ENCODE measurements at places on chromosomes 2 and 18.

- DNase-seq, result no peak
Observed at GRCh38 chr18:28858248-28858647, 681.3 kb upstream of the CDH2 start.

GRCh38 chr2:210562091-210562490, 5.7 kb downstream of the CPS1 start:
- no peak for DNase-seq

- DNase-seq, result no peak
Observed at GRCh38 chr18:56580026-56580425, 58.4 kb downstream of the TXNL1 start.

- DNase-seq, result peak; percentile 52
Observed at GRCh38 chr2:95023222-95023597, 2.3 kb upstream of the MAL start.

DNA sequence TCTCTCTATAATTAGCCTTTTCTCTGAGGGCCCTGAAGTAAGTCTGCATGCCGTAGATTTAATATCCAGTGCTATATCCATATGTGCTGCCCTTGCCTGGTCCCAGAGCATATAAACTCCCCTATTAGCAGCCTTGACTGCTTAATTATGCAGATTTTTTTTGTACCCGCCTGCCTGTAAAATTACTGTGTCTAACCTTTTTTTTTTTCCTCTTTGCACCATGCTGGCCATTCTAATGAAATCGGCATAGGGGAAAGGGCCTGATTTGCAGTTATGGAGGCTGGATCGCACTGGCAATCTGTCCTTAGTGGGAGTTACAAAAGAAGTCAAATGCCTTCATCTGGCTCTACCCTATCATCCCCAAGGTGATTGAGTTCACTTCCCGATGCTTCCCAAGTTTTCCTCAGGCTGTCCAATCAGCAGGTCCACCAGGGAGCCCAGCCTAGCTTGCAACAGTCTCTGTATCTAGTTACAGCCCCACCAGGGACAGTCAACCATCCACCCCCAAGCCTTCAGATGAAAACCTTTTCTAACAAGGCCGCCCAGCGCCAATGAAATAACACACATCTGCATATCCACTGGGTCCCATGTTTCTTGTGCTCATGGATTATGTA, 239.0 kb downstream of the ZNF521 start:
- DNase-seq, result no peak

DNA sequence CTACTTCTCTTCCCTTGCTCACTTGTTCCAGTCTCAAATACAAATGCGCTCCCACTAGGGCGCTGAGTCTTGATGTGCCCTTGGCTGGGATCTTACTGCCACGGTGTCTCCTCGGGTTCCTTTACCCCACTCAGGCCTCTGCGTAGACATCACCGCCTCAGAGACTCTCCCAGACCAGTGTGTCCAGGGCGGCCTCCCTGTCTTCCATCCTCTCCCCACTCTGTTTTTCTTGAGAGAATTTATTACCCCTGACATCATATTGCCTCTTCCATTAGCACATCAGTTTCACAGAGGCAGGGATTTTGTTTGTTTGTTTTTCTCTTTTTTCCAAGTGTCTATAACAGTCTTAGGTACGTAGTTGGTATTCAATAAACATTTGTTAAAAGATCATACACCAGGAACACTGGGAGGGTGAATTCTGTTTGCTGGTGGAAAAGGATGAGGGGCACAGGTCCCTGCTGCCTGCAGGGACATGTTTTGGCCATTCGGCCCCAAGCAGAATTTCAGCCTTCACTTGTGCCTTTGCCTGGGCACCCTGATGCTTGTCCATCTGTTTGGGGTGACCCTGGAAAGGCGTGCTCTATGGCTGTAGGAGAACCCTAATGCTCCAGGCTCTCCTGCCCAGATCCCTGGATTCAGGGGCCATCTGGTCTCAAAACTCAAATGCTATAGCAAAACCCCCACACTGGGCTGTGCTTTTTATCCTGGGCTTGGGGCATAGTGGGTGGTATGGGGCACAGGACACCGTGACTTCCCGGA, 55.0 kb downstream of the RPL37A start:
- no peak for DNase-seq

- no peak for DNase-seq
Observed at GRCh38 chr18:5879479-5879882, 15.8 kb downstream of the TMEM200C start.
